ENCODE measurements at places on chromosomes 11 and 22.

DNA sequence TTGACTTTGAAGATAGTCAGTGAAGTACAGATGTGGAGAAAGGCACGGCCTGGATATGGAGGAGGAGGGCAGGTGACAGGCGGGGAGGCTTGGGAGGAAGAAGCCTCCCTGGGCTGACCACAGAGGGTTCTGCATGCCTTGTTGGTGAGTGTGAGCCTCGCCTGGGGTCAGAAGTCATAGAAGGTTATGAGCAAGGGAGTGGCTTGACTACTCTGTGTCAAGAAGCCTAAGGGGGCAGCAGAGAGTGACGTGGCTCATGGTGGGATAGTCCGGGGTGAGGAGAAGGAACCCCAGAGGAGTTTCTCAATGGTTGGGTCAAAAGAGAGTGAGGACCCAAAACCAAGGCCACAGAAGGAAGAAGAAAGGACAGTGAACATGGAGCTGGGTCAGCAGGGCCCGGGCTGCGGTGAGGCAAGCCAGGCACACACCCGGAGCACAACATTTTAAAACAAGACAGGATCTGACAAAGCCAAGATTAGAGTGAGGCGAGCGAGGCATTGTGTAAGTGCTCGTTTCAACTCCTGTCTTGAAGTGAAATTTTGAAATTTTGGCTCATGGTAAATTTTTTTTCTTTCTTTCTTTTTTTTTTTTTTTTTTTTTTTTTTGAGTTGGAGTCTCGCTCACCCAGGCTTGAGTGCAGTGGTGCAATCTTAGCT lies 31.9 kb downstream of the PDGFB start:
- no peak for DNase-seq

- DNase-seq: no peak
Measured at GRCh38 chr22:25403284-25403810, 161.1 kb upstream of the GRK3 start.

GRCh38 chr22:23268877-23269276 lies 88.6 kb downstream of the BCR start:
- DNase-seq: no peak

DNA sequence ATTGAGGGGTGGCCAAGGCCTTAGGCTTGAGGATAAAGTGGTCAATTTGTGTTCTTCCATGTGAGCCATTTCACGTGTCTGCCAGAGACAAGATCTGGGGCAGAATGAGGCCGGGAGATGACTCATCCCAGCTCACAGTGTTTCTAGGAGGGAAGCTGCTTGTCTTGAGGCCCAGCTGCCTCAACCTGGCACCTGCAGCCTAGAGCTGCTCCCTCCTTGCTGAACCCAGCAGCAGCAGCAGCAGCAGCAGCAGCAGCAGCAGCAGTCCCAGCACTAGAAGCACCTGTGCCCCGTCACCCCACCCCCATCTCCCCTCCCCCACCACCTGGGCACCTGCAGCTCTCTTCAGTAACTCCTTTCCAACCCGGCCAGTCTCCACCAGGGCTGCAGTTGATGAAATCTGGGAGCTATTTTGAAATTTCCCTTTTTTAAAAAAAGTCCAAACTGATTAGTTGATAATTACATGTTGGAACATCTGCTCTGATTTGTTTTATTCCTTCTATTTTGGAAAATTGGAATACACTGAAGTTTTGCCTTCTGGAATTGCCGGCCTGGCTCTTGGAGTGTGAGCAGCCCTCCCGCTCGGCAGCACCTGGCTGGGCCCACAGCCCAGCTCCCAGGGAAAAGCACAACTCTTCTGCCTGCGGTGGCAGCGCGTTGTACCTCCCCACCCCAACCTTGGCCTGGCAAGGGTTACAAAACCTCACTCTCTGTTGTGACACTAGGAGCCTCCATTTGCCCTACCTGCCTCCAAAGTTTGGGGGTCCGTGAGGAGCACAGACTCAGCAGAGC lies 143.5 kb downstream of the NXPE2 start:
- DNase-seq: no peak

DNA sequence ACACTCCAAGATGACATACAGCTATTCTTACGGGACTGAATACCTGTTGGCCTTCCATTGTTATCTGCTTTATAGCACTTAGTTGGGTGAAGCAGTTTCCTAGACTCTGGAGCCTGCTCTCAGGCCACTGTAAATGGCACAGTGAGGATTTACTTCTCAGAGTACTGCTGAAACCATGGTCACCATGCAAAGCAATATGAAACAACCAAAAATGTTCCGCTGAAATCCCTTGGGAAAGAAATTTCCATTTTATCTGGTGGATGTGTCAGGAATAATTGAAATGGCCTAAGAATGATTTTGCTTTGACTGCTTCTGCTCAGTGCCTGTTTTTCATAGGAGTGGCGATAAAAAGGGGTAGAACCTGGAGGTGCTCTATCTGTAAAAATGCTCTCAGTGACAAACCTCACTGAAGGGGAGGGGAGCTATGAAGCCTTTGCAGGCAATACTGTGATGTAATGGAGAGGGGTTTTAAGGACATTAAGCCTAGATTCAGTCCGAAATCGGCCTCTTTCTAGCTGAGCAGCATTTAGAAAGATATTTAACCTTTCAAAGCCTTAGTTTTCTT lies 651.6 kb upstream of the ANO5 start:
- DNase-seq: no peak

GRCh38 chr11:64453466-64453865 lies 94.5 kb downstream of the RPS6KA4 start:
- no peak for DNase-seq

DNA sequence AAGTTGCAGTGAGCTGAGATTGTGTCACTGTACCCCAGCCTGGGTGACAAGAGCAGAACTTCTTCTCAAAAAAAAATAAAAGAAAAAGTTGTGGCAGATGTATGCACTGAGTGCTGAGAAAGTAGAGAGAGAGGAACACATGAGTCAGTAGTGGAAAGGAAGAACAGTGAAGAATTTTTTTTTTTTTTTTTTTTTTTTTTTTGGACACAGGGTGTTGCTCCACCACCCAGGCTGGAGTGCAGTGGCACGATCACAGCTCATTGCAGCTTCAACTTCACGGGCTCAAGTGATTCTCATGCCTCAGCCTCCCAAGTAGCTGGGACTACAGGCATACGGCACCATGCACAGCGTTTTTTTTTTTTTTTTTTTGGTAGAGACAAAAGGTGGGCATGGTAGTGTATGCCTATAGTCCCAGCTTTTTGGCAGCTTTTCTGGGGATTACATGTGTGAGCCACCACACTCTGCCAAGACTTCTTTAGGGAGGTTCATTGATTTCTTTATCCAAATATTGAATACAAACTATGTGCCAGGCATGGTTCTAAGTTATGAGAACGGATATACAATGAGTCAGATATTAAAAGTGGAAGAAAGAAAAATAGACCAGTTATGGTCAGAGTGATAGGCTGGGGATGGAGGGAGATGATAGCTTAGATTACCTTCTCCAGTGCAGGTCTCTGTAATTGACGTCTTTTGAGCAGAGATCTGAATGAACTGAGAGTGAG lies 62.0 kb downstream of the YAP1 start:
- DNase-seq: no peak

- DNase-seq: no peak
Measured at GRCh38 chr11:94424662-94425061, 23.4 kb upstream of the GPR83 start.

GRCh38 chr22:28771195-28771791 lies 1.2 kb upstream of the CCDC117 start:
- DNase-seq: no peak

DNA sequence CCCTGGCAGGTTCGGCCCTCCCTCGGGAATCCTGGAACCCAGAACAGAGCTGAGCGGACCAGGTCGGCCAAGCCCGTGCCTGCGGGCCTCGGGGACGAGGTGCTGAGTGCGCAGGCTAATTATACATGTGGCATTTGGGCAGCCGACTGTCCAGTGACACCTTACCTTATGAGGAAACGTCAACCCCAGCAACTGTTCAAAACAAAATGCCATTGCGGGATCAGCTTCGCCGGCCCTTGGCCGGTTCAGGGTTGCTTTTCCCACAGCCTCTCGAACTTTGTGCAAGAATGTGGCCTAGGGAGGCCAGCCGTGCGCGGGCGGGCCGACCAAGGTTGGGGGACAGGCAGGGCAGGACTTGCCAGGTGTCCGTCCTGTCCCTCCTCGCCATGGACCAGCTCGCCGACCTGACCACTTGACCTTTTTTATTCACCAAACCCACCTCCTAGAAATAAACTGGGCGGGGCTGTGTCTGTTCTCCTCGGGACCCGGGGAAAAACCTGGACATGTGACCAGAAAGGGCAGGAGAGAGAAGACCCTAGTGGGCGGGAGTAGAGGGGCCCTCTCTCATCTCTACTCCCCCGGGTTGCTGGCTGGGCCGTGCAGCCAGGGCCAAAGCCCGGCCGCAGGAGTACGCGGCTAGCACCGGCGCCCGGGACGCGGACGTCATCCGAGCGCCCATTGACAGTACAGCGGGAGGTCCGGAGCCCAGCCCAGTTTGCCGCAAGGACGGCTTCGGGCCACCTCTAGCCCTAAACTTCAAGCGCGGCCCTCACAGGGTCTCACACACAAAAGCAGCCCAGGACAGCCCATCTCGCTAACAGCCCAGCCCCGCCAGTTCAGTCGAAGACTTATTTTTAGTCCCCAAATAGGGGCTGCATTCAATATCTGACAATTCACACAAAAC lies 134.3 kb upstream of the C11orf58 start:
- DNase-seq: no peak

DNA sequence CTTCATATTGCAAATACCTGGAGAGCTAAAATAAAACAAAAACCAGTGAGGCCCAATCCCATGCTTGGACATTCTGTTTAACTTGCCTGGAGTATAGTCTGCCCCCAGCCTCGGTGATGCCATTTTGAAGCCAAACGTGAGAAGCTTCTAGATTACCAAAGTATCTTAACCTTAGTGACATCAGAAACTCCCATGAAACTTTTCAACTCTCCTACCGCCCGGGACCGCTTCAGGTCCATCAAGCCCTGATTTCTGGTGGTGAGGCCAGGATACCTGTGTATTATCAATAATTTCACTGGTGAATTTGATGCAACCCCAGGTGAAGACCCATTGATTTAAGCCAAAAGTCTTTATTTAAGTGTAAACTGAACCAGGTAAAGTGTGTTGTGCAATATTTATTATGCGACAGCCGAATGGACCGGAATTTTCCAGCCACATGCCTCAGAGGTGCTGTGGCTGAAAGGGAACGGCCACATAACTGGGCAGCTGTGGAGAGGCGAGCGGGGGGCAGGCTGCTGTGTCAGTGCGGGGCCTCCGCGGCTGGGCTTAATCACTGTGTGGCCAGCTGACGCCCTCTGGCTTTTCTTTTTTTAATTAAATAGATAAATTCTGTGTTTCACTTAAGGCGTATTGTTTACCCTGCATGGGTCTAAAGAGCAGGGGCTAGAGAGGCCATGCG lies 385.5 kb upstream of the B3GAT1 start:
- no peak for DNase-seq

GRCh38 chr11:92702037-92702804 lies 267.2 kb upstream of the MTNR1B start:
- DNase-seq: no peak

DNA sequence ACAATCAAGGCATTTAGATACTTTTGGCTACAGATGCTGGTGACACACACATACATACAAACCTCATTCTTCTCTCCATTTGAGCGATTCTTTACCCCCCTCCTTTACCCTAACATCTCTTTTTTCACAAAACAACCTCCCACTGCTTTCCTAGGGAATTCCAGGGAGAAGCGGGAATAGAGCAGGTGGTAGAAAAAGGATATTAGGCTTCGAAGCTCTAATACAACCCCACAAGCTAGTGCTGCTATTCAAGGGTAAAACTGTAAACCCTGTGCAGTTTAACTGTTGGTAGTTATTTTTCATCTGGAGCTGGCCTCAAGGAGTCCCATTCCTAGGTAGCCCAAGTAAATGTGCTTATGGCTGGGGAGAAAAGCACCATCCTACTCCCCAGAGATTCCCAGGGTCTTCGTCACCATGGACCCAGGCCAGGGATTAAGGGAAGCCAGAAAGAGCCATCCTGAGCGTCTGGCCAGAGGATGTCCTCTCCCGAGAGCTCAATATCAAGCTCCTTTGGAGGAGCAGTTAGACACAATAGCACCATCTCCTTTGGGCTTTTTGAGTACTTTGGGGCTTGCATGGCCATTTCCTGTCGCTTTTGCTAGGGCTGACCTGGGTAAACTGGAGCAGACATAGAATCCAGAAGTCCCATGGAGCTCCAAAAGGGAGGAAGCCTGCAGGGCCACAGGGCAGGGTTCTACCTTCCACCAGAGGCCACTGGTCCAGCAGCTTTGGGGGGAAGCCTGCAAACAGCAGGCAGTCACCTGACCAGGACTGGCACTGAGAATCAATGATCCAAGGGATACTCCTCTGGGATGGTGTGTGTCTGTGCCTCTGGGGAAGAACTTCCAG lies 3.1 kb downstream of the MAML2 start:
- DNase-seq: no peak
